MM.1S (cell line): ENCODE measurements at places on chromosomes 1 and 21.

DNA sequence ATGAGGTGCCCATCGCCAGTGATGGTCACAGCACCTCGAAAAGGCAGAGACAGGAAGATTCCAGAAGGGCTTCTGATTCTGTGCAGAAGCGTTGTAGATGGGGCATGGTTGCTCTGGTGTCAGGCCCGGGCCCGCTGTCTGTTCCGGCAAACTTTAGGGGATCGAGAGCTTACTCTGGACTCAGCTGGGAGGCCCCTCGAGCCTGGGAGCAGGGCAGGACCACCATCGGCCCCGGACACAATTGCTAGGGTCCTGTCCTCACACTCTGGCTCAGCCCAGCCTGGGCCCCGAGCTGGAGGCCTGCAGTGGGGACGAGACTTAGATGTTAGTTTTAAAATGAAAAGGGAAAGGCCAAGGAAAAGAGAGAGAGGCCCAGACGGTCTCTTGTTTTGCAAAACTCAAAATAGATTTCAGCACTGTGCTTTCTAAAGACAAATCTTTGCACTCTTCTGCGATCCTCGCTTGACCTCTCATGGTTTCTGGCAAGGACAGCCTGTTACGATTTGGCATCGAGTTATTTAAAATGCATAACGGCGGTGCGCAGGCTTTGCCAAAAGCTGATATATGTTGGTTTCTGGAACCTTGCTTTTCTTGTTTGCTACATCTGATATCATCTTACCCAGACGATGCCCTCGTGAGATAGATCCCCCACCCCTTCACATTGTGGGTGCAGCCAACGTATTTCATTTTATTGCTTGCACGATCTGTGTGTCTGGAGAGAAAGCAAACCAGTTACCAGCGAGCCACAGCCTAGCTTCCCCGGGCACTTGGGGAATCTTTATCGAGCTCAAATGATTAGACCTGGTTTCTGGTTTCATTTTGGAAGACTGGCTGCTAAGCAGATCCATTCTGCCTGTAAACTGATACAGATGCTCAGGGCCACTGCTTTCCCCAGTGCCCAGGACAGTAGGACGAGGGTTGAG is 58.0 kb downstream of the PRDM16 start:
- no peak for DNase-seq

DNA sequence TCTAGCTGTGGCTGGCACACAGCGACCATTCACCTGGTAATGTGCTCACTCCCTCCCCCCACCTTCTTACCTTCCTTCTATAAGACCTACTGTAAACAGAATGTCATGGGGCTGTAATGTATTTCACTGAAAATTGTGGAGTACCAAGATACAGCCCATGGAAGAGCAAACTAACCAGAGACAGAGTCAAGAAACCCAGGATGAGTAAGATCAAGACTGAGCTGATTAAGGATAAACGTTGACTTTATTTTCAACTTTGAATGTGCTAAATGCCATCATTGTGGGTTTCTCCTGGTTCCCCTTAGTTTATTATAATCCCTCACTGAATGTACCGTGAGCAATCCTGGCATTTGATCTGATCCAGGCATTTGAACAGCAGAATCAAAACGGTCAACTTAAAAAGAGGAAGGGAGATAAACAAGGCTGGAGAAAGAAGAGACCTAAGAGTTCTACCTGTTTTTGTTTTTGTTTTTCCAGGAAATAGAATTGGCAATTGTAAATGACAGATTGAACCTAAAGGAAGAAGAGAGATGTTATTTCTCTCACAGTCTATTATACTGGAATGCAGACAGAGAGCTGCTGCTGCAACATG is 16.1 kb upstream of the ATP1B1 start:
- DNase-seq: no peak

DNA sequence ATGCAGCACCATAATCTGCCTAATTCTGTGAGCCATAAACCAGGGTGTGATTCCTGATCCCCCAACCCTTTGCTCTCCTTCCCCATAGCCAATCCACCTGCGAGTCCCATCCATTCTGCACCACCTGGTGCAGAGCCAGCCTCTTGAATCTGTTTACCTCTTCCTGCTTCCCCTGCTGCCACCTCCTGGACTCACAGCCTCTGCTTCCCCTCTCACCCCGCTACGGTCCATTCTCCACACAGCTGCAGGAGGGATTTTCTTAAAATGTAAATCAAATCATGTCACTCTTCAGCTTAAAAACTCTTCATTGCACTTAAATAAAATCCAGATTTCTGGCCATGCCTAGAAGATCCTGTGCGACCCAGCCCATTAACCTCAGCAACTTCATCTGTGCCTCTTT is 186.7 kb downstream of the FOXD2 start:
- DNase-seq: no peak

- no peak for DNase-seq
Observed at GRCh38 chr1:56788588-56788987, 30.6 kb downstream of the FYB2 start.

- DNase-seq: no peak
Observed at GRCh38 chr1:6999826-7000225, 214.6 kb downstream of the CAMTA1 start.
